BJ (cell line): ENCODE measurements at places on chromosomes 3 and 15.

GRCh38 chr3:196600359-196600758 lies 31.9 kb downstream of the FBXO45 start:
- DNase-seq, result no peak

DNA sequence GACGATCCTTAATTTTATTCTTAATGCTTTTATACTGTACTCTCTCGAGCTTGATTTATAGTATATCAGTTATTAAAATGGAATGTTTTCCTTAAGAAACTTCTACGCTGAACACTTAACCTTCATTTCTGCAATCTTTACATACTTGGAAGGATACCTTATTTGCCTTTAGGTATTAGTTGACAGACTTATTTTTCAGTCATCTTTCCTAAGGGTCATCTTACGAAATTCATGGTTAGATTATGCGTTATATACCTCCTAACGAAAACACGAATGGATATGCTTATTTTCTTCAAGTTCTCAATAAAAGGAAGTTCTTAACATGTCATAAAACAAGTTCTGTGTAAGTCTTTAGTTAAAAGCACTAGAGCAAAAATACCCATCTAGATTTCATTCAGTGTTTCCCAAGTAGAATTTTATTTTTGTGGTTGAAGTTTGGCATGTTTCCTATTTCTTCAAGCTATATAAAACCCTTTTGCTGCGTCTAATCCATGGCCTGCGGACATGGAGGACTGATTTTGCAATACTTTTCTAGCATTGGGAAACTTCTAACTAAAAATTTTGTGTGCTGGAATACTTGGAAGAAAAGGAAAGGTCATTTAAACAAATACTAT lies 231.3 kb downstream of the TP63 start:
- DNase-seq, result peak; percentile 28

DNA sequence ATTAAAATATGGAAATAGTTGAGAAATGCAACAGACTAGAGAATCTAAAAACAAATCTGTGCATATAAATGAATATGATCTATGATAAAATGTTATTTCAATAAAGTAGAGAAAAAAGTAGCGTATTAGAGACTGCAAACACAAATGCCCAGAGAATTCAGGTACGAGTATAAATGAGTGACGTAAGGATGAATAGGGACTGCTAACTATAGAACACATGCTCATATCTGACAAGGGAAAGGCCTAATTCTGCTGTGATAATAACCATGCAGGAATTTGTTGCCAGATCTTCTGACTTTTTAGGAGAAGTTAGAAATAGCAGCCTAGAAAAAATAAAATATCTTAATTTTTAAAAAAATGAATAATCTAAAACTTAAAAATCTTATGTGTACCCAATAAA lies 73.1 kb downstream of the ESYT3 start:
- DNase-seq, result no peak

DNA sequence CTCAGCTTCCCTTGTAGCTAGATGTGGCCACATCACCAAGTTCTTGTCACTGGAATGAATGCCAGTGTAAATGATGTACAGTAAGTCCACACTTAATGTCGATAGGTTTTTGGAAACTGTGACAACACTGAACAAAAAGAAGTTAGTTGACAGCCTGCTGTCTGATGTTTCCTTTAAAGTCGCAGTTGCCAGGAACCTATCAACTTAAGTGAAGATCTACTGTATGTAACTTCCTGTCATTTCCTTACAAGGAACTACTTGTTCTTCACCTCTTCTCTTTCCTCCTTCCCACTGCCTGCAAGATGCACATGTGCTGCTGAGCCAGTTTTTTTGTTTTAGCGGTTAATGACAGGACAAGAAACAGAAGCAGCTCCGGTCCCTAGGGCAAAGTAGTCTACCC lies 44.6 kb downstream of the HDGFL3 start:
- DNase-seq, result no peak

- no peak for DNase-seq
Observed at GRCh38 chr15:59688423-59688781, 718 bp downstream of the BNIP2 start.

- no peak for DNase-seq
Observed at GRCh38 chr15:22963641-22964040, 16.5 kb downstream of the CYFIP1 start.

- DNase-seq, result no peak
Observed at GRCh38 chr3:56019490-56020146, 448.6 kb downstream of the ERC2 start.

GRCh38 chr3:159839561-159840379 lies 148.9 kb upstream of the IL12A start:
- no peak for DNase-seq

DNA sequence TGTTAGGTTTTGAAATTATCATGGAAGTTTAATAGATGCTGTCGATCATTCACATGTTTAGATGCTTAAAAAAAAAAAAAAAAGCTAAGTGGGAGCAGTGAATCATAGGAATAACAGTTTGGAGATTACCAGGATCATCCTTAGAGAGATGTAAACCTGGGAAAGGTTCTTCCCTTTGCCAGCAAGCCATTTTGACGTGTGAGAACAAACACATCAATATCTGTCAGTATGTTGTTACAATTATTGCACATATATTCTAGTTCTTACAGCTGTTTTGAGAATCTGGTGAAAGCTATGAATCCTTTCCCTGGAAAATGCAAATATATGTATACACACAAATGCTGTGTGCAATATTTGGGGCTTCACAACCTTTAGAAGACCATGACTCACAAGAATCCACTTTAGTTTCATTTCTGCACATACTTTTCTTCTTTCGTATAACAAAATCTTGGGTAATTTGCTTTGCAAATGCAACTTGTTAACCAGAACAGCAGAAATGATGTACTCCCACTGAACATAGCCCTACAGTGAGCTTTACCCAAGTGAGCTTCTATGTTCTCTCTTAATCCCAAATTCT lies 12.0 kb downstream of the NFKBIZ start:
- DNase-seq, result no peak

GRCh38 chr3:10651506-10651905 lies 146.1 kb upstream of the ATP2B2 start:
- DNase-seq, result no peak

GRCh38 chr15:40240619-40241221 lies 1.9 kb downstream of the PAK6 start:
- no peak for DNase-seq

DNA sequence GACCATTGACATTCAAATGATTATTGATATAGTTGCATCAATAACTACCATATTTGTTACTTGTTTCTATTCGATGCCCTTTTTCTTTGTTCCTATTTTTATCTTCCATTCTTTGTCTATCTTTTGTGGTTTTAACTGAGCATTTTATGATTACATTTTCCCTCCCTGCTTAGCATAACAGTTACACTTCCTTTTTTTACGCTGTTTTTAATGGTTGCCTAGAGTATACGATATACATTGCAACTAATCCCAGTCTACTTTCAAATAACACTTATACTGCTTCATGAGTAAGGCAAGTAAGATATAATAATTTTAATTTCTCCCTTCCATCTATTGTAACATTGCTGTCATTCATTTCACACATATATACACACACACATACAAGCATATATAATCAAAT lies 26.3 kb downstream of the COL6A6 start:
- DNase-seq, result no peak

- no peak for DNase-seq
Observed at GRCh38 chr3:150917951-150918350, 12.7 kb upstream of the MINDY4B start.

- no peak for DNase-seq
Observed at GRCh38 chr15:53811530-53811929, 52.1 kb upstream of the WDR72 start.

GRCh38 chr15:96320107-96320506 lies 10.4 kb upstream of the NR2F2 start:
- no peak for DNase-seq

DNA sequence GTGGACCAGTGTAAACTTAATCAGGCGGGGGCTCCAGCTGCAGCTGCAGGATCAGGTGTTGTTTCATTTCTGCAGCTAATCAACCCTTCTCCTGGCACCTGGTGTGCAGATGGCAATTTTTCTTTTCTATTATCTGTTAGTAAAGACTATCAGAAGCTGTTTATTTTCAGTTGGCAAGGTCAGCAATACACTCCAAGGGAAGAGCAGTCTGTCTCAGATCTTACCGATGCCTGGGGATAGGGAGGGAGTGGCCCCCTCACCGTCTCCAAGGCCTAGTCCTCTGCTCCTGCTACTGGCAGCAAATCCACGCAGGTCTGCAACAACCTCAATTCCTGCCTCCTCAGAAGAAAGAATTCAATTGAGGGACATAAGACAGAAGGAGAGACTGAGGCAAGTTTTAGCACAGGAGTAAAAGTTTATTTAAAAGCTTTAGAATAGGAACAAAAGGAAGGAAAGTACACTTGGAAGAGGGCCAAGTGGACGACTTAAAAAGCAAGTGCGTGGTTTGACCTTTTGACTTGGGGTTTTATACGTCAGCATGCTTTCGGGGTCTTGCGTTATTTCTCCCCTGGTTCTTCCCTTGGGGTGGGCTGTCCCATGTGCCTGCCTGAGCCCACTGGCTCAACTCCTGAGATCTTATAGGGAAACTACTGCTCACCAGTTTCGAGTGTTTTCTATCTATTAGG lies 9.2 kb downstream of the CCRL2 start:
- no peak for DNase-seq

GRCh38 chr3:23073724-23074305 lies 129.3 kb upstream of the UBE2E2 start:
- DNase-seq, result no peak
